ENCODE measurements at places on chromosomes 11 and 22.

- DNase-seq: no peak
These were observed 30.3 kb downstream of the PDGFB start for GRCh38 chr22:39214383-39215069.

GRCh38 chr11:36729825-36730224 is 131.8 kb upstream of the RAG2 start:
- no peak for DNase-seq

GRCh38 chr11:68038226-68038717 is 553 bp upstream of the TCIRG1 start:
- no peak for DNase-seq

- no peak for DNase-seq
These were observed 527 bp downstream of the CARD10 start for GRCh38 chr22:37518509-37519267.

DNA sequence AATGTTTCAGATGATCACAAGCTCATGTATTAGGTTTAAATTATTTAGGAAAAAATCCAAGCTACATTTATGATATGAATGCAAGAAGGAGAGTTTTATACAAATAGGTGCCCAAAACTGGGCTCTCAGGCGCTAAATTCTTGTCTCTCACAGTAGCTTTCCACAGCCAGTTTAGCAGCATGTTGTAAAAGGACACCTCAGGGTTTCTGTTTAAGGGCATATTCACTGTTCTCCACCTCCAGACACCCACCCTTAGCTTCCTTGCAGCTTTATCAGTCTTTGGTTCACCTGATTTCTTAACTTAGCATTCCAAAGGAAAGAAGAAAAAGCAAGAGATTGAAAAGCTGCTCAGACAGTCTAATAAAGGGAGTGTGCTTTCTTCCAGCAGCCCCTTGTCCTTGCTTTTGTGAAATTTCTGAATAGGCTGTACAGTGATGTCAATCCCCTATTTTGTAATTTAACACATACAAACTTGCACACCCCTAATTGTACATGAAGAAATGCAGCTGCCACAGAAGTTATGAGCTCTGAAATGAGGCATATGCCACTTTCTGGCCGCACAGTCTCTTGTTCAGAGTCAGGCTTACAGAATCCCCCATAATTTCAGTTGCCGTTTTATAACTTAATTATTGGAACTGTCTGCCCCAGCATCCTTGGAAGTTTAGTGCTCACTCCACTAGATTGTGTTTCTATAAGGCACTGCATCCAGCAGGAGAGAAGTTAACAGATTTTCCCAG is 262.1 kb downstream of the DDX10 start:
- no peak for DNase-seq

DNA sequence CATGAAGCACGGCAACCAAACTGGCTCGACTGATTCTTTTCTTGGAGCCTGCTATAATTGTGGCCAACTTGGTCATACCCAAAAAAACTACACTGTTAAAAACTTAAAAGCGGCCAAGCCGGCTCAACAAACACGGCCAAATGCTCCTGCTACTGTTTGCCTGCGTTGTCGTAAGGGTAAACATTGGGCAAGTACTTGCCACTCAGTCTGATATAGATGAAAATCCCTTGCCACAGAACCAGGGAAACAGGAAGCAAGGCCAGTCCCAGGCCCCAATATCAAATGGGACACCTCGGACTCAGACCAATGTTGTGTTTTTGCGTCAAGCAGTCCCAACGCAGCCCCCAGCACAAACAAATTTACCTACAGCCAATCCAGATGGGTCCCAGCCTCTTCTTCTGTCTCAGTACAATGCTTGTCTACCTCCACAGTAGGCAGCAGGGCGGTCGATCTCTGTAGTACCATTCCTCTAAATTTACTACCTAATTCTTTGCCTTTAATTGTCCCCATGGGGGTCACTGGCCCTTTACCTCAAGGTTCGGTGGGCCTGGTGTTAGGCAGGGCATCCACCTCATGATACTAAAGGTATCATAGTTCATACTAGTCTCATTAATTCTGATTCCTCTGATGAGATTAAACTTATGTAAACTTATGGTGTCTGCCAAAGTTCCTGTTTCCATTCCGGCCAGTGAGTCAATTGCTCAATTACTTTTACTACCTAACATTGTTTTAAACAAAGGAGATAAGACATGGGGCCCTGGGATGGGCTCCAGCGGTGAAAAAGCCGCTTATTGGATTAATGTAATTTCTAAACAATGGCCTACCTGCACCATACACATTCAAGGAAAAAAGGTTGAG is 3.7 kb upstream of the COMT start:
- DNase-seq: no peak
